ENCODE measurements at places on chromosomes 1 and 21. TPM values are rescaled to one million over a fixed set of nuclear protein-coding genes. Genes with fewer than 3 reads are reported as not detected.

The SLC30A2 gene
- total RNA-seq = not detected

The OR2L2 gene
- total RNA-seq = not detected

The KCNH1 gene
- total RNA-seq = 0.21 TPM

The SLC1A7 gene
- 0.42 TPM for total RNA-seq

DNA sequence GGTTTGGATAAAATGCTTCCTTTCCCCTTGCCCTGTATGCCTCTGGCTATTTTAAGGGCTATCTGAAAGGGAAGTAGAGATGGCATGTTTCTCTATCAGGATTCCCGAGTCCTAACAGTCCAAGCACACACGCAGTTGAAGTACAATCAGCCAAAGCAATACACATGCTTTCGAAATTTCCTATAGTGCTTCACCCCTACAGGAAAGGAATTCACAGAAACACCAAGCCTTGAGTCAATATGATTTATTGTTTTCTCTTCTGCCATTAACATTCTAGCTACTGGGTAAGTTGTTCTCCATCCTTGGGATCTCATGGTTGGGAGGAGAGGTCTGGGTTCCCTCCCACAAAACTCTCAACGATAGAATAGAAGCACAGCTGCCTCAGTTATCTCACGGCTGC lies 8.7 kb downstream of the ITLN1 start:
- no peak for DNase-seq

DNA sequence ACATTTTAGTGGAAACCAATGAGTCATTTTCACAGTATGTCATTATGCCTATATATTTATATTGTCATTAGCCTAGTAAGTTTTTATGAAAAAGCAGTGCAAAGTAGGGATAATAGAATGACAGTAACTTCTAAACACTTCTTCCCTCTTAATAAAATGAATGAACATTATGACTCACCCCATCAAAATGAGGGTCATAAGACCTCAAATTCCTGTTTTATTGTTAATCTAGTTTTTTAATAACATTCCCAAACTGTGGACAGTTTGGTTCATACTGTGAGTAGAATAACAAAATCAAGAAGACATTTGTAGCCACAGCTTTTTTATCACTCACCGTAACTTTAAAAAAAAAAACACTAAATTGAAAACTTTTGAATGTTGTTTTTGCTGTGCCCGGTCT lies 160.5 kb downstream of the LRRC40 start:
- no peak for DNase-seq

GRCh38 chr1:56424744-56425493 lies 154.4 kb downstream of the PLPP3 start:
- DNase-seq = peak; percentile 41

DNA sequence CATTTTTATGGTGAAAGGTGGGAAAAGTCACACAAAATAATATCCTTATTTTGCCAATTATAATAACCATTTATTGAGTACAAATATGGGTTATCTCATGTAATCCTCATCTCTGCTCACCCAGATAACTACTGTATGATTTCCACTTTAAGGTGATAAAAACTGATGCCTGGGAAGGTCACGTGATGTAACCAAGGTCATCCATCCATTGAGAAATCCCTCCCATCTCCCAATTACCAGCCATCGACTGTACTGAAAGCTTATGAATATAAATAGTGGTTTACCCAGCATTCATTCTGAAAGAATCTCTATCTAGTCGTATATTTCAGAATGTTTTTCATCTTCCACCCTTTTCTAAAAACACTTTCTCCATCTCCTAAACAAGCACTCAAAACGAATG lies 55.0 kb upstream of the IFNAR2 start:
- DNase-seq = no peak

GRCh38 chr1:16349847-16350406 lies 2.4 kb downstream of the FBXO42 start:
- no peak for DNase-seq

- no peak for DNase-seq
Measured at GRCh38 chr1:147171399-147172167, 687 bp downstream of the PRKAB2 start.

GRCh38 chr1:232435729-232436128 lies 194.2 kb downstream of the SIPA1L2 start:
- DNase-seq = no peak

DNA sequence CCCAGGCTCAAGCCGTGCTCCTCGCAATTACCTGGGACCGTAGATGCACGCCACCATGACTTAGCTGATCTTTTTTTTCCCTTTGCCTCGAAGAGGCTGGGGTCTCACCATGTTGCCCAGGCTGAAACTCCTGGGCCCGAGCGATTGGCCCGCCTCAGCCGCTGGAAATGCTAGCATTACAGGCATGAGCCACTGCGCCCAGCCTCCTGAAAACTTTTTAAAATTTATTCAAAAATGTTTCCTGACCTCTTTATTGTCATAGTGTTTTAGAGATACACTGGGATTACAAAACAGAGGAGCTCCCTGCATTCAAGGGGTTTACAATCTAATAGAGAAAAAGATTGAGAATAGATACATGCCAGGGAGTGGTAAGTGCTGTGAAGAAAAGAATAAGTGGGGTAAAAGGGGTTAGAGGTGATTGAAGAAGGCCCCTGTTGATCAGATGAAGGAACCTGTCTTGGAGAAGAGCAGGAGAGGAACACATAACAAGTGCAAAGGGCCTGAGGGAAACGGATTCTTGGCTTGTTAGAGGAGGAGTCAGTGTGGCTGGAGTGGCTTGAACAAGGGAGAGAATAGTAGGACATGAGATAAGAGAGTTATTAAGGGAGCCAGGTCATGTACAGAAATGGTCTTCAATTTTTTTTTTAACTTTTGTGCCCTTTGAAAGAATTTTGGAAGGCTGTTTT lies 1.7 kb upstream of the TRIM33 start:
- no peak for DNase-seq

DNA sequence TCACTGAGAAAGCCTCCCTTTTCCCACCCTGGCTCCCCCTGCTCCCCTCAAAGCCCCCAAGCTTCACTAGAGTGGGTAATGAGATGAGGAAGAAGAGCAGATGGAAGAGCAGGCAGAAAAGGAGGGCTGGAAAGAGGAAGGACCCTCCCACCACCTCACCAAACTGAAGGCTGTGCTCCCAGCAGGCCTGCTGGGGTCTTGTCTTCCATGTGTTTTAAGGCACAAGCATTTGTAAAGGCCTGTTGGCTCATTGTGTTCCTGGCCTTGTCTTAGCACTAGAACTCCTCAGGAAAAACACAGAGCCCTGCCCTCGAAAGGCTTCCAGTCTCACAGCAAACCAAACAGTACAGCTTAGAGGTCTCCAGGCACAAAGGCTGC lies 51.5 kb downstream of the TOMM20 start:
- DNase-seq = no peak

DNA sequence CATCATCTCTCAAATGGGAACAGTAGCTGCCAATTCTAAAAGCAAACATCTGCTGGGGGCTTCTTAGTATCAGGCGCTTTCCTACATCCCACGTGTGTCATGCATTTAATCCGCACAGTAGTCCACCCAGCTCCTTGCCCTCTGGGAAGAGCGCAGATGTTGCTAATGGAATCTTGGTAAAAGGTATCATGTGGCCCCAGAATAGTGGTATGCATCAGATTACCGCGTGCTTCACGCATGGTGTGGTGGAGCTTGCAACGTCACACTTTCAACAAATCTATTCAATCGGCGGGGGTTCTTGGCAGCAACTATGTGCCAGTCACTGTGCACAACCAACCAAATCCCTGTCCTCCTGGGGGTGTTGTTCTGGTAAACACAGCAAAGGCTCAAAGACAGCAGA lies 141.0 kb downstream of the HIVEP3 start:
- DNase-seq = no peak

- DNase-seq = no peak
Measured at GRCh38 chr1:22431965-22432364, 19.7 kb upstream of the ZBTB40 start.

GRCh38 chr21:44996501-44996921 lies 56.7 kb downstream of the SLX9 start:
- DNase-seq = no peak

DNA sequence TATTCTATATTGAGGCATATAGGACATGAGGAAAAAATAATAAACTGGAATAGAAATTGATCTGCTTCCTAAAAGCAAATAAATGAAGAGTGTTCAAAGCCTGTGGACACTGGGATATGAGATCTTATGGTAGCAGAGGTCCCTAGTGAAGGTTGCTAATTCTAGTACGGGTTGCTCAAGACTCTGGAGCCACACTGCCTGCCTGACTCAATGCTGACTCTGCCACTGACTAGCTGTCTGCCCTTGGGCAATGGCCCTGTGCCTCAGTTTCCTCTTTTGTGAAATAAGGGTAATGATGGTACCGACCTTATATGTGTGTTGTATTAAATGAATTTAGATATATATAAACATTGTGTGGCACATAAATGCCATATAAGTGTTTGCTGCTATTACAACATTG lies 59.0 kb upstream of the C1orf53 start:
- no peak for DNase-seq

- DNase-seq = no peak
Measured at GRCh38 chr1:236848274-236848923, 53.3 kb downstream of the MTR start.

Data from thoracic aorta (tissue), 2 donors.